ENCODE measurements at places on chromosomes 13 and 19. TPM values are rescaled to one million over a fixed set of nuclear protein-coding genes. Genes with fewer than 3 reads are reported as not detected.

The PPP5C gene
- 46.9 TPM for total RNA-seq

The ZNF112 gene
- 6.9 TPM for total RNA-seq

GRCh38 chr19:47158879-47159503, 28.4 kb downstream of the SAE1 start:
- no peak for DNase-seq

GRCh38 chr13:75935805-75936204, 299.7 kb downstream of the LMO7 start:
- DNase-seq = no peak

- DNase-seq = no peak
Observed at GRCh38 chr13:39394796-39395678, 208.0 kb downstream of the LHFPL6 start.

GRCh38 chr19:2013683-2013961, 1.9 kb downstream of the BTBD2 start:
- DNase-seq = no peak

- DNase-seq = peak; percentile 76
Observed at GRCh38 chr19:2274931-2275535, 6.9 kb downstream of the PEAK3 start.

DNA sequence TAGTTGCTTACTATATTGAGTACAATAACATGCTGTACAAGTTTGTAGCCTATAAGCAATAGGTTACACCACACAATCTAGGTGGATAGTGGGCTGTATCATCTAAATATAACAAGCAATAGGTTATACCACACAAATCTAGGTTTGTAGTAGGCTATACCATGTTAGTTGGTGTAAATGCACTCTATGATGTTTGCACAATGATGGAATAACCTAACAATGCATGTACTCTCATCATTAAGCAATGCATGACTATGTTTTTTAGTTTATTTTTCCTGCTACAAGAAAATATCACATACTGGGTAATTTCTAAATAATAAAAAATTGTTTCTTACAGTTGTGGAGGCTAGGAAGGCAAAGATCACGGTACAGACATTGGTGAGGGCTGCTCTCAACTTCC, 262.5 kb downstream of the SLITRK6 start:
- DNase-seq = no peak

- DNase-seq = no peak
Observed at GRCh38 chr13:44713788-44714469, 137.8 kb upstream of the TSC22D1 start.

DNA sequence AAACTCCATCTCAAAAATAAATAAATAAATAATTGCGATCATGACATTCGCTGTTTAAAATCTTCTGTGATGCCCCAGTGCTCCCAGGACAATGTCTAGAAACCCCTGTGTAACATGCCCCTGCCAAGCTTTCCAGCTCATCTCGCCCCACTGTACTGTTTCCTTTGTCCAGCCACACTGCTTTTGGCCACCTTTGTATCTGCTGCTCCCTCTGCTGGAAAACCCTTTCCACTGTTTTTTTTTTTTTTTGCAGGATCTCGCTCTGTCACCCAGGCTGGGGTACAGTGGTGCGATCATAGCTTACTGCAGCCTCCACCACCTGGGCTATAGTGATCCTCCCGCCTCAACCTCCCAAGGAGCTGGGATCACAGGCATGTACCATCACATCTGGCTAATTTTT, 7.5 kb downstream of the PLAUR start:
- DNase-seq = no peak
